Heart left ventricle (tissue), 16 donors: ENCODE measurements at places on chromosomes 5 and 9.

DNA sequence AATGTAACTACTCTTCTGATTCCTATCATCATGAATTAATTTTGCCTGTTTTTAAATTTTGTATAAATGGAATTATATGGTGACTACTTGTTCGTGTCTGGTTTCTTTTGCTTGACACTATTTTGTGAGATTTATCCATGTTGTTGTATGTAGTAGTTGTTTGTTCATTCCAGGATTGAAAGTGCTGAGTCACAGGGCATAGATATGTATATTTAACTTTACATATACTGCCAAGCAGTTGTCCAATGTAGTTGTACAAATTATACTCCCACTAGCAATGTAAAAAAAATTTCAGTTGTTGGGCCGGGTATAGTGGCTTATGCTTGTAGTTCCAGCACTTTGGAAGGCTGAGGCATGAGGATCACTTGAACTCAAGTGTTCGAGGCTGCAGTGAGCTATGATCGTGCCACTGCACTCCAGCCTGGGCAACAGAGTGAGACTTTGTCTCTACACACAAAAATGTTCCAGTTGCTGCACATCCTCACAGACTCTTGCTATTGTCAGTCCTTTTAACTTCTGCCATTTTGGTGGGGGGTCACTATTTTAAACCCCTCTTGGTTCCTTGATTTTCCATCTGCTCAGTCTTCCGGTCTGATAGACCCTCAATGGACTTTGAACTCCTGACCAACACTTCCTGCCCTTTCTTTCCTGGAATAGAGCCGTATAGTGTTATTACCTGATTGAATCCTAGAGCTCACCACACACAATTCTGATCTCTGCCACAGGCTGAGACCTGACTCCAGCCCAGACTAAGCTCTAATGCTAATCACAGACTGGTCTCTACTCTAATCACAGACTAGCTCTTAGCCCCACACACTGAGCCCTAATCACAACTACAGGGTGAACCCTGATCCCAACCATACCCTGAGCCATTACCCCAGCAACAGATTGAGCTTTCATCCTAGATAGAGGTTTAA is 69.3 kb upstream of the MELK start:
- DNase-seq = no peak

DNA sequence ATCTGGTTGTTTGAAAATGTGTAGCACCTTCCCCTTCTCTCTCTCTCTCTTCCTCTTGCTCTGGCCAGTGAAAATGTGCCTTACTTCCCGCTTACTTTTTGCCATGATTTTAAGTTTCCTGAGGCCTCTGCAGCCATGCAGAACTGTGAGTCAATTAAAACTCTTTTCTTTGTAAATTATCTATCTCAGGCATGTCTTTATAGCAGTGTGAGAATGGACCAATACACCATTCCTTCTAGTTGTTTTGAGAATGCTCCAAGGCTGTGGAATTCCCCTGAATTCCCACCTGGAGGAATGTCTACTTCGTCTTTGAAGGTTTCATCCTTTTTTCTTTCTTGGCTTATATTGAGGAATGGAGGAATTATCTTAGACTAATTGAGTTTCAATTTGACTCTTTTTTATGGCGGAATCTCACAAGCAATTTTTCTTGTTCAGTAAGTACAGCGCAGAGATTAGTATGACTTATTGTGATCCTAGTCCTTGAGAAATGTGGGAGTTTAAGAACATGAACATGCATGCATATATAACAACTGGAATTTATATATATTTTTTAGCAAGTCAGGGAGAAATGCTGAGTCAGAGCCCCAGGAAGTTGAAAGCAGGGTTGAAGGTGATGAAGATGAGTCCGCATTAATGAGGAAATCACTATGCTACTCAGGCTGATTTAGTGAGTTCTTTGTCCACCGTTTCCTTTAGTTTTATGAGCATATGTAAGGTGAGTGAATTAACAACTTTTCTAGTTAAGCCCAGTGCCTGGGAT is 488.1 kb upstream of the ADAMTS16 start:
- DNase-seq = no peak

- DNase-seq = no peak
Measured at GRCh38 chr9:128707446-128707845, 5.1 kb downstream of the PKN3 start.

GRCh38 chr5:171032435-171032973 is 170.7 kb downstream of the RANBP17 start:
- no peak for DNase-seq

DNA sequence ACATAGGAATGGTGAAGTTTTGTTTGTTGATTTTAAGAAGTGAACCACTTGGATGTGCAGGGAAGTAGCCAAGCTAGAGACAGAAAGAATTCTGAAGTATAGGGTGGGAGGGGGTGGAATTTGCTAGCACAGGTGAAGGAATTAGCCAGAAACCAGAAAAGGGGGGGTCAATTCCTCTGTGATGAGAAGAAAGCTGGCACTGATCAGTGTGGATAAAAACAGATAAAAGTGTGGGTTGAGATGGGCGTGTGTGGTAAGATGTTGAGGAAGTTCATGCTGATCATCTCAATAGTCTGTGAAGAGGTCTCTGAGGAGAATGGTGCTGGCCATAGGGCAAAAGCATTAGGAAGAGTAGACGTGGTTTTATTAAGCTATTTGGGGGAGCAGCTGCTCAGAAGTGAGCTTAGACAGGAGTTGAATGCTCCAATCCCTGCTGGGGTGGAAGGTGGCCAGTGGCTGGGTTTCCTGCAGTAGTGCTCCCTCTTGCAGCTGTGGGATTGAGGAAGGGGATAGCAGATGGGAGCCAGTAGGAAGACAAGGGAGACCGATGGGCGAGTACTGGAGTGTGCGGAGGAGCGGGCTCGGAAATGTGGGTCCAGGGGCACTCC is 88.7 kb upstream of the ELL2 start:
- DNase-seq = no peak

- DNase-seq = no peak
Measured at GRCh38 chr5:96014395-96014794, 52.7 kb upstream of the ELL2 start.

- no peak for DNase-seq
Measured at GRCh38 chr9:103707181-103707580, 386.9 kb upstream of the SMC2 start.

GRCh38 chr5:88502179-88503040 is 233.8 kb upstream of the TMEM161B start:
- DNase-seq = no peak

DNA sequence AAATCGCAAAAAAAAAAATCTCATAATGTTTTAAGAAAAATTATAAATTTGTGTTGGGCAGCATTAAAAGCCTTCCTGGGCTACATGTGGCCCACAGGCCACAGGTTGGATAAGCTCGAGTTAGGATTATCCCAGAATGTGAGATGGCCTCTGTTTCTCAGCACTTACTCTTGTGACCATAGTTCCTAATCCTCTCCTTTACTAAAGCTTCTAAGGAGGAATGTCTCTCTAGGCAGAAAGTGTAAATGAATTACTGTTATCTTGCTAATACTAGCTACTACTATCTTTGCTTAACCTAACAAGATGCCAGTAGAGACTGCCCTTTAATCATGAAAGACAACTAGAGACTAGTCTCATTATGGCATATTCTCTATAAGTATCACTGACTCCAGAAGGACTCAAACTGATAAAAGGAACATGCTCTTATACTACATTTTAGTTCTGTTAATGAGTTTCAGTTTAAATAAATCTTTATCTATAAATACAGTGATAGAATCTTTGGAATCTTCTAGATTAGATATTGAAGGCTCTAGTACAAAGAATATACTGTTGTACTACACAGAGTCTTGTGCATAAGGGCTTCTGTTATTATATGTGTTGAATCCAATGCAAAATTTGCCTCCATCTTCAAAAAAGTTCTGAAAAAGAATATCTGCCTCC is 13.8 kb downstream of the INVS start:
- DNase-seq = no peak

GRCh38 chr5:1936901-1937300 is 54.2 kb upstream of the IRX4 start:
- DNase-seq = no peak

DNA sequence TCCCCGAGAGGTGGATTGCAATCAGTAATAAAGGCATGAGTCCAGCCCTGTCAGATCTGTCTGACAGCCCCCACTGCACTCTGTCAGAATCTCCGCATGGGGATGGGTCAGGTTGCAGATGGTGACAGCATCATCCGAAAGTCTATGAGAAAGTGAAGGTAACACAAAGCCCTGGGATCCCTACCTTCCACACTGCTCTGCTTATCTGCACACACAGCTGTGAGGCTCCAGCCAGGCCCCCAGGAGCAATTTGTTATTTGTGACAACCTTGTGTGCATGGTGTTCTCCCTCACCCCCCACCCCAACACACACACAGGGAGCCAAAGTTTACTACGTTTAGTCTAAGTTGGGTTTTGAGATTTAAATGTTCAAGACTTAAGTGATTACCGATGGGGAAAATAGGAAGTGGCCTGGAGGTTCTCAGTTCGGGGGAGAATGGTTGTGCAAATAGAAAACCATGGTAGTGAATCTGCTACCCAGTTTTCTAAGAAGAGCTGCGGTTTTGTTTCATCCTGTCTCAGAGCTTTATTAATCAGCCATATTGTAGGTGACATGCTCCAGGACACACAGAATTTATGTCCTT is 92.7 kb downstream of the SV2C start:
- DNase-seq = no peak

DNA sequence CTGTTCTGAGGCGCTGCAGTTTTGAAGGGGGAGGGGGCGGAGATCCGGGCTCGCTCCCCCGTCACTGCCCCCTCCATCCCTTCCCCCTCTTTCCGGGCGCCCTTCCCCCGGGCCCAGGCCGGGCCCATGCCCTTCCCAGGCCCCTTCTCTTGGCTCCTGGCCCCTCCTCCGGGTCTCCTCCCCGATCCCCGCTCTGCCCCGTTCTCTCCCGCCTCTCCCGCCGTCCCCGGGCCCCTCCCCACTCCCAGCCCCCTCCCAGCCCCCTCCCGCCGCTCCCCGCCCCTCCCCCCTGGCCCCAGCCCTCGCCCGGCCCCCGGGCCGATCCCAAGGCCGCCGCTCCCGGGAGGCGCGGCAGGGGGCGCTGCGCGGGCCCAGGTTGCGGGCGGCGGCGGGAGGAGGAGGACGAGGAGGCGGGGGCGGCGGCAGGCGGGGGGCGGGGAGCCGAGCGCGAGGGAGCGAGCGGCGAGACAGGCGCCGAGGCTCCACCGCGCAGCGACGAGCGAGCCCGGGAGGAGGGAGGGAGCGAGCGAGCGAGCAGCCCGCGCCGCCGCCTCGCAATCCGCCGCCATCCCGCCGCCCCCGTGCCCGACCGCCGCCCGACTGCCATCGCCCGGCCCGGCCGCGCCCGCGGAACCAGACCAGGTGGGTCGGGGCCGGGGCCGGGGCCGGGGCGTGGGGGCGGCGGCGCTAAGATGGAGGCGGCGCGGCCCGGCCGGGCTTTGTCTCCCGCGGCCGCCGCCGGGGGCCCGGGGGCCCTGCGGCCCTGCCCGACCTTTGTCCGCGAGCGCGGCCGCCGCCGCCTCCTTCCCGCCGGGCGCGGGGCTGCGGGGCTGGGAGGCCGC is at the start of gene PRRC2B:
TSS of gene PRRC2B (plus strand) at position 465 of the 842 bp plus-strand sequence. CDS start 36,059 bp downstream, outside the sequence.
- DNase-seq = peak; percentile 91

DNA sequence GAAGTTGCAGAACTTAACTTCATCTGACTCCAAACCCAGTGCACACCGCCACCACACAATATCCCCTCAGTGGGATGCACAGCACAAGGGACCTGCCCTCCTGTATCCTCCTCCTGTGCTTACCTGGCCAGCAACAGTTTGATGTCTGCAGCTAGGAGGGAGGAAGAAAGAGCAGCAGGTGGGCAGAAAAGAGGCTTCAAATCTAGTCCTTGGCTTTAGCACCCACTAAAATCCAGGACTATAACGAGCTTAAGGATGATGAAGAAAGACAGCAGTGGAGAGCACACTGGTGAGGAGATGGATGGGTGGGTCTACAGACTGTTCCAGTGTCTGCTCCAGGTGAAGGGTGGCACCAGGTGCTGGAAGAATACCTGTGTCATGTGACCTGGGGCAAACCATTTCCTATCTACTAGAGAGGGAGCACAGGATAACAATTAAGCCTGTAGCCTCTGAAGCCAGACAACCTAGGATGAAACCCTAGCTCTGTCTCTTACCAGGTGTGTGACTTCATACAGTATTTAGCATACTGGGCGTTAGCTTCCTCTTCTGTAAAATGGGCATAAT is 100.0 kb downstream of the SH3TC2 start:
- DNase-seq = no peak

DNA sequence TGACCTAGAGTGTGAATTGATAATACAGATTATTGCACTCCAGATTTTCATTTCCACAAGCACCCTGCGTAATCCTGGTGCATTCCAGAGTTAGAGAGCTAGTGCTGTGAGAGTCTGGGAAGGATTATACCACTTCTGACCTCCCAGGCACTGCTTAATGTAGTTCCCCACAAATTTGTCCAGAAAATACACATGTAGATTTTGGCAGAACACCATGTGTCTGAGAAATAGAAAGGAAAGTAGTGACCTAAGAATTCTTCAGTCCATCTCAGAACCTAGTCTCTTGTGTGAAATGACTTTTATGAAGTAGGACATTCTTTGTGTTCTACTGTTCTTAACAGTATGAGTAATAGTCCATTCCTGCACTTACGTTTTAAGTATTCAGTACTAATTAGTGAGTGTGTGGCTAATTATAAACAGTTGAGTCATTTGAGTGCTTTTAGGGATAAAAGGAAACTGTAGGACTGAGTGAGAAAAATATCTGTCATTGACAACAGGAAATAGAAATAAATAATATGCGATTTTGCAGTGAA is 27.8 kb upstream of the PTPDC1 start:
- no peak for DNase-seq

- DNase-seq = no peak
Measured at GRCh38 chr5:133595465-133595864, 16.9 kb downstream of the FSTL4 start.

- DNase-seq = no peak
Measured at GRCh38 chr5:150298701-150299451, 3.8 kb downstream of the ARSI start.

- DNase-seq = no peak
Measured at GRCh38 chr9:20078246-20078645, 289.4 kb upstream of the SLC24A2 start.

GRCh38 chr5:80254767-80255430 is 949 bp downstream of the SERINC5 start:
- DNase-seq = no peak

DNA sequence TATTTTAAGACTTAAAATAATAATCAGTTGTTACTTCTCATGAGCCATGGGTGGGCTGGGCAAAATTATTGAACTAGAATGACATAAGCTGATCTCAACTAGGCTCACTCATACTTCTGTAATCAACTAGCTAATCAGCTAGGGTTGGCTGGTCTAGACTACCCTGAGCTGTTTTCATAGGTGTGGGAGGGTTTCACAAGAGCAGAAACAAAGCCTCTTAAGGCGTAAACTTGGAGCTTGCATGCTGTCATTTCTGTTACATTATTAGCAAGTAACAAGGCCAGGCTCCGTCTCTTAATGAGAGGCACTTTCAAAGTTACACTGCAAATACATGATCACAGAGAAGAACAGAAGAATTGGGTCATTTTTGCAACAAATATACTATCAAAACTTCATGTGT is 57.2 kb upstream of the GHR start:
- DNase-seq = no peak
